Left ventricle myocardium superior (tissue), 1 donor: ENCODE measurements at places on chromosomes 7 and 10. TPM values are rescaled to one million over a fixed set of nuclear protein-coding genes. Genes with fewer than 3 reads are reported as not detected.

DNA sequence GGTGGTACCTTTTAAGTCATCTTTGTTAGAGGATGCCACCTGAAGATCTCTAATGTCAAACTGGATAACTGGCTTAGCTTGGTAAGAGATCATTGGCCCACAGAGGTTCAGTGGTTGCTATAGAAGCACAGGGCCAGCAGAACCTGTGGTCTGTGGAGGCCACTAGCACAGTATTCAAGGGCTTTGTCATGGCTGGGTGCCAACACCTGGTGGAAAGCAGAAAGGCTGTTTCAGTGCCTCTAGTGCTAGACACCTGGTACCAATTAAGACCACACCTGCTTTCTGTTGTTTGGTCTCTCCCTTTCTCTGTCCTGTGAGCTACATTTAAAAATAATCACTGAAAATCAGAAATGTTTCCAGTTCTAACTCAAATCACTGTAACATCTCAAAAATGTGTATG, 10.0 kb upstream of the PCGF5 start:
- DNase-seq = peak; percentile 39

- DNase-seq = no peak
Observed at GRCh38 chr10:70622981-70623844, 20.7 kb upstream of the PRF1 start.

GRCh38 chr7:42074076-42074475, 162.9 kb downstream of the GLI3 start:
- no peak for DNase-seq

- DNase-seq = peak; percentile 70
Observed at GRCh38 chr7:140506788-140507464, 27.6 kb upstream of the MKRN1 start.

DNA sequence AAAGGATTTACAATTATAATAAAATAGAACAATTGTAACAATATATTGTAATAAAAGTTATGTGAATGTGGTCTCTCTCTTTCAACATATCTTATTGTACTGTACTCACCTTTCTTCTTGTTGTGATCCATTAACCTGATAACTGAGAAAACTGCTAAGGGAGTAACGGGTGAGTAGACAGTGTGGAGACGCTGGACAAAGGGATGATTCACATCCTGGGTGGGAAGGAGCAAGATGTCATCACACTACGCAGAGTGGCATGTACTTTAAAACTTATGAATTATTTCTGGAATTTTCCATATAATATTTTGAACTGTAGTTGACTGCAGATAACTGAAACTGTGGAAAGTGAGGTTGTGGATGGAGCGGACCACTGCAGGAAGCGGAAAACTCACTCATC, 91.2 kb upstream of the PLPP4 start:
- no peak for DNase-seq

The GAD2 gene
- not detected for total RNA-seq

- no peak for DNase-seq
Observed at GRCh38 chr10:94366382-94366781, 3.6 kb upstream of the NOC3L start.

DNA sequence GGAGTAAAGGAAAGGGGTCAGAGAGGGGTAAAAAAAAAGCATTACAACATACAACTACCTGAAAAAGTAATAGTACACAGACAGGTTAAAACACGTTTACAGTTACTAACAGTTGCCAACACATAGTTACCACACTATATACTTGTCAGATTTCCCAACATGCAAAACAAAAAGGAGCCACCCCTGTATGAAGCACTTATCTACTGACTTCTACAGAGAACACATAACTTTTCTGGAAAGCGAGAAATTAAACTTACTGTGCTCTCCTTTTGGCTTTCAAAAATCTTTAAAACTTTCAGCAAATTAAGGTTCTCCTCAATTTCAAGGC, 2.1 kb downstream of the ABI1 start:
- DNase-seq = no peak

GRCh38 chr10:31774299-31774900, 154.2 kb downstream of the ARHGAP12 start:
- DNase-seq = no peak
